ENCODE measurements at places on chromosomes 1 and 21.

GRCh38 chr1:1906185-1907097, 8.6 kb upstream of the CALML6 start:
- DNase-seq: peak; percentile 47

DNA sequence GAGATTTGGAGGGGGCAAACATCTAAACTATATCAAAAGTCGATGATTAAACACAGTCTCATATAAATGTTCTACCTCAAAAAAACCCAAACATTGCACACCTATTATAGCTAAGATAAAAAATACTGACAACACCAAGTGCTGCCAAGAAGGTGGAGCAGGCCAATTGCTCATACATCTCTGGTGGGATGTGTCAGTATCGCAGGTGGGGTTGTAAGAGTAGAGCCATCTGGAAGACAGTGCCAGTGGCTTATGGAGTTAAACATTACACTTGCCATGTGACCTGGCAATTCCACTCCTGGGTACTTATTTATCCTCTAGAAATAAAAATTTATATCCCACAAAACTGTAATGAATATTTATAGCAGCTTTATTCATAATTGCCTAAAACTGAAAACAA, 213.4 kb downstream of the DISC1 start:
- no peak for DNase-seq

- DNase-seq: peak; percentile 88
Measured at GRCh38 chr1:108505763-108506070, 54.2 kb upstream of the EEIG2 start.

GRCh38 chr1:83545066-83545862, 453.7 kb downstream of the TTLL7 start:
- DNase-seq: no peak

- no peak for DNase-seq
Measured at GRCh38 chr1:55057956-55058298, 18.6 kb downstream of the PCSK9 start.

DNA sequence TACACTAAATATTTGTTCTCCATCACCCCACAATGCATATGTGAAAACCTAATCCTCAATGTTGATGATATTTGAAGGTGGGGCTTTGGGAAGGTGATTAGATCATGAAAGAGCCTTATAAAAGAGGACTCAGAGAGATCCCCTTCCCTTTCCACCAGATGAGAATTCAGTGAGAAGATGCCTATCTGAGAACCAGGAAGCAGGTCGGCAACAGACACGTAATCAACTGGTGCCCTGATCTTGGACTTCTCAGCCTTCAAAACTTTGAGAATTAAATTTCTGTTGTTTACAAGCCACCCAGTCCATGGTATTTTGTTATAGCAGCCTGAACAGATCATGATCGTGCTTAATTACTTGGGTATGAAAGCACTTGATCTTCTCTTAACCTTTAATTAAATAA, 329.4 kb downstream of the KCNT2 start:
- no peak for DNase-seq

- peak; percentile 33 for DNase-seq
Measured at GRCh38 chr1:162138112-162138511, 68.6 kb downstream of the NOS1AP start.

DNA sequence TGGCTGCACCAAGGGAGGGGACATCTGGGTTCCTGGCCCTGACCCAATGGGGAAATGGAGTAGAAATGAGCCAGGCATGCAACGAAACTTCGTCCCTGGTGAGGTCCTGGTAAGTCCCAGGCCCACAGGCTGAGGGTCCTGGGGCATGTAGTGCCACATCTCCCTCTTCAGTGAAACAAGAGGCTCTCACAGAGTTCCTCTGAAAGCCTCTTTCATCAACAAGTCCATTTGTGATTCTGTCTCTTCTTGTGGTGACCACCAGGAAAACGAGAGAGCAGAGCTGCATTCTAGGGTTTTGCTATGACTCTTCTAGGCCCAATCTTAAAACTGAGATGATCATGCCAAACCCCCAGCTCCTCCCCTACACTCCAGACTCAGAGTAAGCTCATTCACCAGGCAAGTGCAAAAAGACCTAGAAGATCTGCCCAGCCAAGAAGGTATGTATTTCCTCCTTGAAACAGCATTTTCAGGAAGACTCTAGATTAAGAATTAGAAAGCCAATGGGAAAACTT, 24.3 kb upstream of the RNF220 start:
- no peak for DNase-seq

GRCh38 chr21:15992171-15992570, 262.4 kb downstream of the USP25 start:
- no peak for DNase-seq

- no peak for DNase-seq
Measured at GRCh38 chr1:64183395-64184002, 19.9 kb upstream of the UBE2U start.

DNA sequence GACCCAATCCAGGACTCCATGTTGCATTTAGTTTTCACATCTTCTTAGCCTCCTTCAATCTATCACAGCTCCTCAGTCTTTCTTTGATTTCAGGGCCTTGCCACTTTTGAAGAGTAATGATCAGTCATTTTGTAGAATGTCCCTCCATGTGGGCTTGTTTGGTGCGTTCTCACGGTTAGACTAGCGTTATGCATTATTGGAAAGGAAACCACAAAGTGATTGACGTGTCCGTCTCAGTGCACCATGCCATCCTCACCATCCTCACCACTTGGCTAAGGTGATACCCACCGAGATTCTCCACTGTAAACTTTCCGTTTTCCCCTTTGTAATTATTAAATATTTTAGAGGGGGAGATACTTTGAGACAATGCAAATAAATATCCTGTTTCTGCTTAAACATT, 59.6 kb upstream of the OLIG2 start:
- no peak for DNase-seq

All from common myeloid progenitor, CD34-positive (primary cell).